ENCODE measurements at places on chromosomes 7 and 10.
A peak's percentile ranks its signal among the peaks of the same experiment; 100 is the strongest.

GRCh38 chr7:102897856-102898531, 14.8 kb upstream of the LRRC17 start:
- DNase-seq: no peak

DNA sequence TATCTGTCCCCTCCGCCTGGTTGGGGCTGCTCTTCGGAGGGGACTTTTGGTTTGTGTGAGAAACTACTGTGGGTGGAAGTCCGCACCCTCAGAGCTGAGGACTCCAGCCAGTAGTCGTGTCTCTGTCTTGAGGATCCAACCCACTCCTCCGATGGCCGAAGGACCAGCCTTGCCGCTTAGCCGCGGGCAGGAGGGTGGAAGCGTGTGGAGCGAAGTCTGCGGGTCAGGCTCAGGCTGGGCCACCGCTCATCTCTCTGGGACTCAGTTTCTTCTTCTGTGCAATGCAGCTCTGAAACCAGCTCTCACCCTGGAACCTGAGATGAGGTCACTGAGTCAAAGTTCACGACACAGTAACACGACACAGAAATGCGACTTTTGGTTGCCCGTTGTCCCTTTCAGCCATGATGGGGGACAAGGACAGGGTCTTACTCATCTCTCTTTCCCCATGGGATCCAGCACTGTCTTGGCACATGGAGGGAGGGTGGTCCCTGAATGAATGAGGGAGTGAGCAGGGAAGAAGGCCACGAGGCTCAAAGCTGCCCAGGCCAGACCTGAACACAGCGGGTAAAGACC, 133.3 kb upstream of the PODXL start:
- DNase-seq: no peak

DNA sequence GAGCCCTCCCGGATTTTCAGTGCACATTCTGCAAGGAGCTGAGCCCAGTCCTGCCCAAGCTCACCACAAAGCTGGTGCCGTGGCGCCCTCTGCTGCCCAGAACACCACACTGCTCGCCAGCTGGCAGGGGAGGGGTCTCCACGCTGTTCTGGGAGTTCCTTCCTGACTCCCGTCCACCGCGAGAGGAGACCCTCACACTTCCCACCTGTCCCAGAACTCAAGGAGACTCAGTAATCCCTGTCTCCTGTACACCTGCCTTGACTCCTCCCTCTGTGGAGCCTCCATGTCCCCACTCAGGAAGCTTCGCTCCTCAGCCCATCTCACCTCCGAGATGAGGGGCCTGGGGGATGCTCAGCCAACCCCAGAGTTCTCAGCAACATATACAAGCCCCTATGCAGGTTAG, 11.3 kb downstream of the C10orf105 start:
- no peak for DNase-seq

DNA sequence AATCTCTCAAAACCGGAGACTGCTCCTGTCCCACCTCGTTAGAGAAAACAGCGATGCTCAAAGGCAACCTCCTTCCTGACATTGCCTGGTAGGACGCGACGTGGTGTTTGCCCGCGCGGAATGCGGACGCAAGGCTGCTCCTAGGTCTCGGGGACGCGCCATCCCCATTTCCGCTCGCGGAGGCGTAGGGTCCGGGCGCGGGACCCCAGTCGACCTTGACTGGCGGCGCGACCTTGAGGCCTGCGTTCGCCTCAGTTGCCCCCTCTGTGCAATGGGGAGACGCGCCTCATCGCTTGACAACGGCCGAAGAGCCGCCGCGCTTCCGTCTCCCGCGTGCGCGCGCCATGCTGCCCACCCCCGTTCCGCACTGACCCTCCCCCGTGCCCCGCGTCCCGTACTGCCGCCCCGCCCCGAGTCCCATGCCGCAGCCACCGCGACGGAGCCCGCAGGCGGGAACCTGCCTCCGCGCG, 412 bp upstream of the PPIA start:
- DNase-seq: no peak

DNA sequence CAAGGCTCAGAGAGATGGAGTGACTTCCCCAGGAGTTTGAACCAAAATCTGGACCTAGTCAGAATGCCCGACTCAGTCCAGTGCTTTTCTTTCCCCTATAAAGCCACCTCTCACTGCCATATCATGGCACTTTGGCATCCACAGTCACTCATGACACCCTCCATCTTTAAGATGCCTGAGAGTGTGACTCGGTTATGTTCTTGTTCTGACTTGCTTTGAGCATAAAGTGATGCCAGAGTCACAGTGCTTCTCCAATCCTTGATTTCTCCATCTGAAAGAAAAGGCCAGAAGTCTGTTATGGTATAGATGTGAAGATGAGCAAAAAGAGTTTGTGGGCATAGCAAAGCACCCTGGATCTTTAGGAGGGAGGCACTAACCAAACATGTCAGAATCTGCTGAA, 538.1 kb downstream of the SORCS1 start:
- DNase-seq: no peak

DNA sequence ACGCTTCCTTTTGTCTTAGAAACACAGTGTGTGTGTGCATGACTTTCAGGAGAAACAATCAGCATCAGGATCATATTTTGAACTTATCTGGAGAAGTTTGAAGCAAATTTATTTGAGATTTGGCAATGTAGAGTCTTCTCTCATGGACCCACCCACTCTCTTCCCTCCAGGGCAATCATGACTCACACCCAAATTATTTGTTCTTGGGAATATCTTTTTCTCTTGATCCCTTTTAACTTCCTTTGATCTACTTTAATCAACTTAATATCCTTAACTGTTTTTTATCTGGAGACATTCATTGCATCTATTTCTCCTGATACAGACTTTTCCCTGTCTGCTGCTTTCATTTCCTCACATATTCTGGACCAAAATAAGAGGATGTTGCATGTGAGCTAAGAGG, 1174.3 kb downstream of the GATA3 start:
- no peak for DNase-seq

DNA sequence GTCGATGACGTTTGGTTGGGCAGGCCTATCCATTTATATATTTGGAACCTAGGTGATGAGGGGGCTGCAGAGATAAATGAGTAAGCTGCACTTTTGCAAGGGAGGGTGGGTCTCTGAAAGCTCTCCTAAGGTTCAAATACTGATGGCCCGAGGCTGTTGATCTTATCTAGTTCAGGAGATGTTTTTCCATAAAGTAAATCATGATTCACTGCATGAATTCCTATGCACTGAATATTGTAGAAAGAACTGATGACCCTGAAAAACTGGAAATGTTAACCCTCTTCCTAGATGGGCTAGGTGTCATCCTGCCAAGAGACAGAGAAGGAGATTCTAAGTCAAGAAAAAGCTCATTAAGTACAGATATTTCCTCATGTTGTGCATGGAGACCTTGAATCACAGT, 459.9 kb downstream of the PLXNA4 start:
- no peak for DNase-seq

GRCh38 chr7:37068038-37068437, 343.7 kb upstream of the AOAH start:
- DNase-seq: no peak

DNA sequence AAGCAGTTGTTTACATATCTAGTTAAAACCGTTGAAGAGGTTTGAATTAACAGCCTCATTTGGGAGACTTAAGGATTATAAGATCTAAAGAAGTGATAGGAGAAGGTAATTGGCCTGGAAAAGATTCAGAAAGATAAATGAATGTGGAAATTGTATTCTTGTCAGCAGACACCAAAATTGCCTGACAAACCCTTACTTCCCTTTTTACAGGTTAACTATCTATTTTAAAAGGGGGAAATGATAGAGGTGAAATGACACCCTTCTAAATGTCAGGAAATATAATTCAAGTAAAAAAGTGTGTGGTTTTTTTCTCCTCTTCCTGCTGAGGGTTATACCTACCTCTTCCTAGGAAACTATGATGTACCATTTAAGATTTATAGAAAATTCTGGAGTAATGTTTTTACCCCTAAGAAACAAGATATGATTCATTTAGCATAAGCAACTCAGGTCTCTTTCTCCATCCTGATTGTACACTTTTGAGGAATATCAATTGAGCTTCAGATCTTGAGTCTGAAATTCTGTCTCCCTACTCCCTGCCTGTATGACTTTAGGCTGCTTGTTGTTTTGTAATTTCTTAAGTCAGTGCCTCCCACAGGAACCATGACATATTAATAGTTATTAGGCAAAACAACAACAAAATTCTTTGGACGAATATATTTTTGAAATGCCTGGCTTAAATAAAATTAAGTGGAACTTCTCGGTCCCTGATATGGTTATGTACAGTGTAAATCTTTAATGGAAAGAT, 250.4 kb downstream of the RNLS start:
- no peak for DNase-seq

DNA sequence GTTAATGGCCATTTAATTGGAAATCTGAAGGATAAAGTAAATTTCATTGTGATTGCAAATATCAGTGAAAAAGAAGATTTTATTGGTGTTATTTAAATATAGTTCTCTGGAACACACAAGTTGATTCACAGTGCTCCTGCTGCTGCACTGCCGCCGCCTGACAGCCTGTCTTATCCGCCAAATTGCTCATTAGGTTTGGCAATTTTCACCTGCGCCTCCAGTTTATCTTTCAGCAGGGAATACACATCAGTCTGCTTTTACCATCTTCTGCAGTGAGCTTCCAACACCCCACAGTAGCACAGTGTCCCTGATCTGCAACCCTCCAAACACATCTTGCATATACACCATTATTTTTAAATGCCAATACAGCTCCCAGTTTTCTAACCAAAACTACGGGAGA, 308.3 kb downstream of the PARD3 start:
- no peak for DNase-seq

DNA sequence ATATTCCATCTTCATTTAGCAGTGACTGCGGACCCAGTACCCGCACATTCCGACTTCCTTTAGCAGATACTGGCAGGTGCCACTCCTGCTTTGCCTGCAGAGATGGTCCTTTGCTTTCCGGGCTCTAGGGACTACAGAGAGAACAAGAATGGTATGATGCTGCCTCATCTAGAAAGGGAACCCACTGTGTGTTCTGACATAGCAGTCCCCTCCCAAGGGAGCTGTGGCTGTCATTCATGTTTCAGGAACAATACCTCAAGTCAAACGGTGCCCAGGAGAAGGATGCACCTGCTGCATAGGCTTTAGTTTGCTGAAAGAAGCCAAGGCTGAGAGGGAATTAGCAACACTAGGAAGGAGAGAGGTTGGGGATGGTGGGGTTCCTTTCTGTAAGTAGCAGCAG, 15.9 kb upstream of the TMEM72 start:
- DNase-seq: no peak

DNA sequence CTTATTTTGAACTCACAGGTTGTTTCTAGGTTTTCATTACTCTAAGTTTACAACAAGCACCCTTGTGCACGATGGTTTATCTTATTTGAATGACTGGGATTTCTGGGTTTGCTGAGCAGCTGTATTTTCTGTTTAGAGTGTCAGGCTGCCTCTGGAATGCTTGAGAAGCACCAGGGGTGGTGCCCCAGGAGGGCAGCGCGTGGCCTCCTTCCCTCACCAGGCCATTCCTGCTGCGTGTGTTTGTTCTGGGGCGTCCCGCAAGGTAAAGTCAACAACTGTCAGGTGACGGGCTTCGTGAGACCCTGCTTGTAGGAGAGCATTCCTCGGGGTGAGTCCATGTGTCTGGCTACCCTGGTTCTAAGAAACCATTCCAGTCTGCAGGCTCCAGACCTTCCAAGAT, 54.9 kb downstream of the FAM171A1 start:
- no peak for DNase-seq

DNA sequence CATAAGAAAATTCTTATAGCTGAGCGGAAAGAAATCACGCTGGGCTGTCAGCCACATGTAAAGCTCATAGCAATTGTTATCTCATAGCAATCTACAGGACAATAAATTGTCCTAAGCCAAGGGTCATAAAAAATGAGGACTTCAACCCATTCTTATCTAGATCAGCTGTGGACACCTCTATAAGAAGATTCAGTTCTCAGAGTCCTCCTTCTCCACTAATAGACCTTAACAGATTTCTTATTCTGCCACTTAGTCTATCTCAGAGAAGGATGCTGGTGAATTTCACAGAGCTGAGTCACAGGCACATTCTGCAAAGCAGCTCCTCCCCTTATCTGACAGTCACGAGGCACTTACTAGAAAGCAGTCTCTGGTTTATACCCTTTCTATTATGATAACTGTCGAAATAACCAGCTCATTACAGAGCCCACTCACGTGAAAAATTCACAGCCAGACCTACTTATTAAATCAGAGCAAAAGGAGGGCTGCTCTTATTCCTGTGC, 185.3 kb upstream of the PCLO start:
- no peak for DNase-seq

GRCh38 chr7:155746188-155746587, 66.1 kb downstream of the SHH start:
- DNase-seq: no peak

DNA sequence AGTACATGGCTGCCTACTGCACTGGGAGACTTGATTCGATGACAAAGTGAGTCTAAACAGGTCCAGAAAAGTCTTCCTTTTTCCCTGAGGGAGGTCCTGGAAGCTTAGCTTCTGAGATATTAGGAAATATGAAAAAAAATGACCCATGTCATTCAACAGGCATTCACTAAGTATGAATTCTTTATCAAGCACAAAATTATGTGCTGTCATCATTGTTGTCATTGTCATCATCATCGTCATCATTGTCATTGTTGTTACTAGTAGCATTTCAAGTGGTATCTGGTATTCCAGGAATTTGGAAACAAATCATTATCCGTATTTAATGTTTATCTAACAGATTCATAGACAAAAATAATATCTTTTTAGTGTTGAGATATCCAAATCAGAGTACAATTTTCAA, 49.7 kb upstream of the HECTD2 start:
- DNase-seq: no peak

GRCh38 chr7:115037128-115037802, 115.4 kb downstream of the MDFIC start:
- no peak for DNase-seq

- no peak for DNase-seq
These were observed 563.6 kb downstream of the SUGCT start for GRCh38 chr7:40698214-40698920.

- no peak for DNase-seq
These were observed 231.4 kb downstream of the DNAJB6 start for GRCh38 chr7:157568106-157568769.

DNA sequence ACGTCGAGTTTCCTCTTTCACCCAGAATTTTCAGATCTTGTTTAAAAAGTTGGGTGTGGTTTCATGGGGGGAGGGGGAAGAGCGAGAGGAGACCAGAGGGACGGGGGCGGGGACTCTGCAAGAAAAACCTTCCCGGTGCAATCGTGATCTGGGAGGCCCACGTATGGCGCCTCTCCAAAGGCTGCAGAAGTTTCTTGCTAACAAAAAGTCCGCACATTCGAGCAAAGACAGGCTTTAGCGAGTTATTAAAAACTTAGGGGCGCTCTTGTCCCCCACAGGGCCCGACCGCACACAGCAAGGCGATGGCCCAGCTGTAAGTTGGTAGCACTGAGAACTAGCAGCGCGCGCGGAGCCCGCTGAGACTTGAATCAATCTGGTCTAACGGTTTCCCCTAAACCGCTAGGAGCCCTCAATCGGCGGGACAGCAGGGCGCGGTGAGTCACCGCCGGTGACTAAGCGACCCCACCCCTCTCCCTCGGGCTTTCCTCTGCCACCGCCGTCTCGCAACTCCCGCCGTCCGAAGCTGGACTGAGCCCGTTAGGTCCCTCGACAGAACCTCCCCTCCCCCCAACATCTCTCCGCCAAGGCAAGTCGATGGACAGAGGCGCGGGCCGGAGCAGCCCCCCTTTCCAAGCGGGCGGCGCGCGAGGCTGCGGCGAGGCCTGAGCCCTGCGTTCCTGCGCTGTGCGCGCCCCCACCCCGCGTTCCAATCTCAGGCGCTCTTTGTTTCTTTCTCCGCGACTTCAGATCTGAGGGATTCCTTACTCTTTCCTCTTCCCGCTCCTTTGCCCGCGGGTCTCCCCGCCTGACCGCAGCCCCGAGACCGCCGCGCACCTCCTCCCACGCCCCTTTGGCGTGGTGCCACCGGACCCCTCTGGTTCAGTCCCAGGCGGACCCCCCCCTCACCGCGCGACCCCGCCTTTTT, at the start of gene VIM:
Gene VIM, plus strand, starts transcription at position 151 of the 925 bp plus-strand sequence. CDS start 1,182 bp downstream, outside the sequence.
- DNase-seq: peak; percentile 91

- DNase-seq: no peak
These were observed 57.6 kb downstream of the USP6NL start for GRCh38 chr10:11553773-11554381.
